T-cell (primary cell): ENCODE measurements at places on chromosomes 1 and 21. TPM values are rescaled to one million over a fixed set of nuclear protein-coding genes. Genes with fewer than 3 reads are reported as not detected.
A peak's percentile ranks its signal among the peaks of the same experiment; 100 is the strongest.

Gene PRSS38
- total RNA-seq: not detected

- DNase-seq: no peak
These were observed 253.1 kb upstream of the ADGRL4 start for GRCh38 chr1:79259390-79260336.

Gene KIF2C
- total RNA-seq: 1.6 TPM

DNA sequence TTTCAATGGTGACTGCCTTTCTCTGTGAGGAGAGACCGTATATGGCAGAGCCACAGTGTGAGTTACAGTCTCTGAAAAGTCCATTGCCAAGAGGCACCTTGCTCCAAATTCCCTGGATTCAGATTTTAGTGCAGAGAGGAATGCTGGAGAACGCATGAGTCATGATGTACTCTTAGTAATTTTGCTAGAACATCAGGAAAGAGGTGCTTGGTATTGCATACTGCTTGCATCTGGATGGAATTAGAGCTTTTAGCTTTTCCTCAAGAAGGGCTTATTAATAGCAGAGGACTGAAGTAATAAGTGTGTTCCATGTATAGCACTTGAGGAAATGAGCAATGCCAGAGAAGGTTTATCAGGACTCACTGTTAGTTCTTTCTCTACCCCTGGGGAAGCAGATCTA is 40.5 kb upstream of the AKT3 start:
- no peak for DNase-seq

GRCh38 chr1:115980998-115981993 is 5.0 kb downstream of the SLC22A15 start:
- DNase-seq: no peak

GRCh38 chr1:192474080-192474683 is 101.4 kb upstream of the RGS1 start:
- DNase-seq: no peak

GRCh38 chr1:55078470-55078869 is 39.1 kb downstream of the PCSK9 start:
- DNase-seq: no peak

- no peak for DNase-seq
These were observed 29.0 kb downstream of the TRIM62 start for GRCh38 chr1:33152685-33153432.

- no peak for DNase-seq
These were observed 35.2 kb upstream of the LRP8 start for GRCh38 chr1:53362851-53363642.

Gene SPRR2G
- total RNA-seq: not detected

GRCh38 chr21:38944903-38945302 is 139.2 kb downstream of the ETS2 start:
- DNase-seq: no peak

DNA sequence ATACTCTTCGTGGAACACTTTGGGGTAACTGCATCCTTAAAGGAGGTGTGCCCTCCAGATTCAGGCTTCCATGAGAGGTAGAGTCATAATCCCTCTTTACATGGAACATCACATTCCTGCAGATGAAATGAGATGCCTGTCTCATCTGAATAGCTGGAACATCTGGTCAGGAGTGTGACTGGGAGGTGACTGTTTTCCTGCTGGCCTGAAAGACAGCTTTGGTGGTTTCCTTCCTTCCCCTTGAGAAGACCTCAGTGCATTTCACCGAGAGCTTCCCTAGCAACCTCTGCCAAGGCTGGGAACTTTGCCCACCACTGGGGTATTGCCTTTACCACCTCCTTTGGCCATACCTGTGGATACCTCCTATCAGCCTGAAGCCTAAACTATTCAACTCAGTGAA is 46.7 kb upstream of the GUCA2A start:
- no peak for DNase-seq

DNA sequence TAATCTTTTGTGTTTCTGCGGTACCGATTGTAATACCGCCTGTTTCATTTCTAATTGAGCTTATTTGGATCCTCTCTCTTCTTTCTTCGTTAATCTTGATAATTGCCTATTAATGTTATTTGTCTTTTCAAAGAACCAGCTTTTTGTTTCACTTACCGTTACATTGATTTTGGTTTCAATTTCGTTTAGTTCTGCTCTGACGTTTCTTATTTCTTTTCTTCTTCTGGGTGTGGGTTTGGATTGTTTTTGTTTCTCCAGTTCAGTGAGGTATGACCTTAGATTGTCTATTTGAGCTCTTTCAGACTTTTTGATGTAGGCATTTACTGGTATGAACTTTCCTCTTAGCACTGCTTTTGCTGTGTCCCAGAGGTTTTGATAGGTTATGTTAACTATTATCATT is 9.4 kb downstream of the OR2M2 start:
- DNase-seq: no peak

- peak; percentile 45 for DNase-seq
These were observed 25.5 kb upstream of the IFNAR1 start for GRCh38 chr21:33299181-33299752.

Gene TEX38
- not detected for total RNA-seq

Gene S1PR1
- 178 TPM for total RNA-seq

Gene TRIM63
- total RNA-seq: not detected

Gene HCN3
- total RNA-seq: 4.1 TPM

DNA sequence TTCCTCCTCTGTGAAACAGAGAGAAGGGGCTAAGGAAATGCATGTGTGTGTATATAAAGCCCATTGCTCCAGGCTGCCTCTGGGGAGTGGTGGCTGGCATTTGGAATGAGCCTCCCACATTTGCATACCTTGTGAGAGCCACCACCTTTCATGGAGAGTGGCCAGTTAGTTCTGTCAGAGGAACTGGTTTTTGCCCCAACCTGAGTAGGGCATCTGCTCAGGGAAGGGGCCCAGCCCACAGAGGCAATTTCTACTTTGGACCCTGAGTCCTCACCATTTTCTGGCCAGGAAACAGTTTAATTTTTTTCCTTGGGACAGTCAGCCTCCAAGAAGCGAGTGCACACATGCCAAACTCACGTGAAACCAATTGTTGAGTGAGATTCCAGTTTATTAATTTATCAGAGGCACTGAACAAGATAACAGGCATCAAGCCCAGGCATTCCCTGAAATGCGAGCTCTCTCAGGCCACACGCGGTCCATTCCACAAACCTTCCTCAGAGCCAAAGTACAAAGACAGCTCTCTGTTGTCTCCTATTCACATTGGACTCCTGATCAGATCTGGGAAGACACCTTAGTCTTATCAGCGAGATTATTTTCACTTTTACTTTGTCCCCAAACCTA is 1.0 kb upstream of the SLC6A9 start:
- DNase-seq: no peak

Gene APCS
- total RNA-seq: not detected

GRCh38 chr1:2637442-2638145 is 4.8 kb upstream of the MMEL1 start:
- peak; percentile 14 for DNase-seq

GRCh38 chr1:226001963-226002666 is 3.0 kb upstream of the SDE2 start:
- peak; percentile 69 for DNase-seq

DNA sequence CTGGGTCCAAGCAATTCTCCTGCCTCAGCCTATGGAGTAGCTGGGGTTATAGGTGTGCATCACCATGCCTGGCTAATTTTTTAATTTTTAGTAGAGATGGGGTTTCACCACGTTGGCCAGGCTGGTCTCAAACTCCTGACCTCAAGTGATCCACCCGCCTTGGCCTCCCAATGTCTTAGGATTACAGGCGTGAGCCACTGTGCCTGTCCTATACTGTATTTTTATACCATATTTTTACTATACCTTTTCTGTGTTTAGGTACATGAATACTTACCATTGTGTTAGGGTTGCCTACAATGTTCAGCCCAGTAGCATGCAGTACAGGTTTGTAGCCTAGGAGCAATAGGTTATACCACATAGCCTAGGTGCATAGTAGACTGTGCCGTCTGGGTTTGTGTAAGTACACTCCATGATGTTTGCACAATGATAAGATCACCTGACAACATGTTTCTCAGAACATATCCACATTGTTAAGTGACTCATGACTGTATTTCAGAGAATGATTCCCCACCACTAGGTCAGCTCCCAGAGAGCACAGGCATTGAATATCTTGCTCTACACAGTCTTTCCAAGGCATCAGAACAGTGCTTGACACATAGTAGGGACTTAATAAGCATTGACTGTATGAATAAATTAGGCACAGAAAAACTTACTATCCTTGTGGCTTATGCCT is 6.0 kb upstream of the CITED4 start:
- DNase-seq: no peak

DNA sequence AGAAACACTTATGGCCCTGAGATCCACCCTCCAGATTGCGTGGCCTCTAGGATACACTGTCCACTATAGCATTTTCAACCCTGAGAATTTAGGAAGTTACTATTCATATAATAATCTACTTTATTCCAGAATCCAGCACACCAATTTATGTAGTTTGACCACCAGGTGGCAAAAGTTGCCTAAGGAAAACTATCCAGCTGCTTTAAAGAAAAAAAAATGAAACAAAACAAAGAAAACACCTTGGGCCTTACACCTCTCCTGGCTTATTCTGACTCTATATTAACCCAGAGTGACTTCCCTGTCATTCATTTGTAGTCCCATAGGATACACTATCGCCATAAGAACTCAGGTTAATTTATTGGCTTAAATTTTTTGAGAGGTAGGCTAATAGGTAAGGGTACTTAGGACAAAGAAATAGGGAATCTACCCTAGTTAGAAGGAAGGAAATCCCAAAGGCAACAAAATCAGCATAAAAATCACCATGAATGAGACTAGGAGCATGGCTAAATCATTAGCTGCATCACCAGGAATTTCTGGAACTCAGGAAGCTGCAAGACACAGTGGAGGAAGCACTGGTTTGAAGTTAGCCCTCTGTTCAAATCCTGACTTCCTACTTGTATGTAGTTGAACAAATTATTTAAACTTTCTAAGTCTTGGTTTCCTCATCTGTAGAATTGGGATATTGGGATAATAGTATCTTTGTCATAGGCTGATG is 107.5 kb downstream of the SPAG17 start:
- DNase-seq: no peak

Gene LCE6A
- not detected for total RNA-seq
